ENCODE measurements at places on chromosomes 3 and 15. TPM values are rescaled to one million over a fixed set of nuclear protein-coding genes. Genes with fewer than 3 reads are reported as not detected.

DNA sequence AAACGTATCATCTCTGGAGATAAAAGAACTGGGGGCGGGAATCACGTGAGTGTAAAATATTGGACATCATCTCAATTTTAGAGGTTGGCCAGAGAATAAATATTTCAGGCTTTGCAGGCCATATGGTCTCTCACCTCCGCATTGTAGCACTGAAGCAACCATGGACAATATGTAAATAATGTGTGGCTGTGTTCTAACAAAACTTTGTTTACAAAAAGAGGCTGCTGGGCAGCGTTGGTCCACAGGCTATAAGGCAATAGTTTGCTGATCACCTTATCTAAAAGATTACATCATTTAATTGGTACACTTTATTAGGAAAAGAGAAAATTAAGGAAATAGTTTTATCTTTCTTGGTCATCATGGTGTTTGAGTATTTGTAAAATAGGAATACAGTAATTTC lies 22.5 kb upstream of the SHC4 start:
- DNase-seq: no peak

DNA sequence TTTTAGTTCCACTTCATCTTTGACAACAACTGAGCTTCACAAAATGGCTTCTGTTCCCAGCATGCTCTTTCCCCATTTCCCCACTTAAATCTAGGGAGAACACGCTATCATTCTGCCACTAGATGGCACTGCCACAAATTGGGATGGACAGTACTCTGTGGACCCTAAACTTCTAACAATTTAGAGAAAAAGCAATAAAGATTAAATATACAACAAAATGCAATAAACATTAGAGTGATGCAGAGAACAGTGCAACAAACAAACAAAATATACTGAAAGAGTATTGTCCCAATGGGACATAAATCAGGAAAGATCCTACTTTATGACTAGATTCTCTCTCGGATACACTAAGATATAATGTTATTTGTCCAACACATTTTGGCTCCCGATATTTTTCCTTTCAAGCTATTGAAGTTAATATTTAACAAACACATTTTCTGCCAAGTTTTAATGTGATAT lies 169.7 kb upstream of the TMCO5A start:
- DNase-seq: peak; percentile 56

DNA sequence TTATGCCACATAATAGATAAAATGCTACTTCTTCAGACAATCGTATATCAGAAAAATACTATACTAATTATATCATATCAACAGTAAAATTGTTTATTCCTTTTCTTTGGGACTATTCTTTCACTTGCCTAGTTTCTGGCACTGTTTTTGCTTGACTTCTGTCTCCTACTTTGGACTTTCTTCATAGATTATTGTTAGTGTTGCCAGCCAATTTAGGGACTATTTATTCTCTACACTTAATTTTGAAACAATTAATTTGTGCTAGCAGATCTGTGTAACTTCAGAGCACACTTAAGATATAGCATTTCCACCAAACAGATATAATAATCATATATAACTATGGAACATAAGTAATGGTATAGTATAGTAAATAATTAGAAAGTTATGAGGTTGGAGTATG lies 305.6 kb downstream of the CADM2 start:
- DNase-seq: no peak

GRCh38 chr15:89345248-89345647 lies 10.6 kb upstream of the POLG start:
- DNase-seq: no peak

- DNase-seq: no peak
Measured at GRCh38 chr15:31606194-31606669, 279.6 kb downstream of the KLF13 start.

- no peak for DNase-seq
Measured at GRCh38 chr3:150090877-150091276, 120.2 kb upstream of the PFN2 start.

- DNase-seq: no peak
Measured at GRCh38 chr3:9777694-9778021, 7.9 kb upstream of the CAMK1 start.

- no peak for DNase-seq
Measured at GRCh38 chr3:129614435-129614834, 8.0 kb upstream of the PLXND1 start.

- peak; percentile 3 for DNase-seq
Measured at GRCh38 chr3:57646723-57647122, 46.2 kb downstream of the DENND6A start.

GRCh38 chr3:182357928-182358327 lies 435.4 kb upstream of the ATP11B start:
- DNase-seq: no peak

DNA sequence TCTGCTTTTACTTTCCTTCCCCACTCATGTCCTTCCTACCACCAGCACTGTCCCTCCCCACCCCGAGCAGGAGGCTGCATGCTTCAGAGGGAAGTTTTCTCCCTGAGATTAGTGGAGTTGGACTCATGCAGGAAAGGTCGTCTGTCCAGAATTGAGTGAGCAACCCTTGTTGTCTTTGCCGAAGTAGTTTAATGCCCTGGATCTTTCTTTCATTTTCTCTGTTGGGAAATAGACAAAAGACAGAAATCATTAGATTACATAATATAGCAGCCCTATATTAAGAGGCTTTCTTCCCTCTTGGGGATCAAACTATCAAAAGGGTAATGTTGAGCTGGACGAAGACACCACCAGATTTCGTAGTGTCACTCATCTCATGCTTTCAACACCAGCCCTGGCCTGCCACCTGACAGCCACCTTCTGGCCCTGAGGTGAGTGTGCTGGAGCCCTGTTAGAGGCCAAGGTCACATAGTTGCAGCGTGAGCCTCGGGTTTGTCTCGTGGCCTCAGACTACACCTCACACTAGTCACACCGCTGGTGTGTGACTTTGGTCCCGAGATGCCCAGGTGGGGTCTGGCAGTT lies 231.0 kb downstream of the ITPR1 start:
- DNase-seq: no peak

DNA sequence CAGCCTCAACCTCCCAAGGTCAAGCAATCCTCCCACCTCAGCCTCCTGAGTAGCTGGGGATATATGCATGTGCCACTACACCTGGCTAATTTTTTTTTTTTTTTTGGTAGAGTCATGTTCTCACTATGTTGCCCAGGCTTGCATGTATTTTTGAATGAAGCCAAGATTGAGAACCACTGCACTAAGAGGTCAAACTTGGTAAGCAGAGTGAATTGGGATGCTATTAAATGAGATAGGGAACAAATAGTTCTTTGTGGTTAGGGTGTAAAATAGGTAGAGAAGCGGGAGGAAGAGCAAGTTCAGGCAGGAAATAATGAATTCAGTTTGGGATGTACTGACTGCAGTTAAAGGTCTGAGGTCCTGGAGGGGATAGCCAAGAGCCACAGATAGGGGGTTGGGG lies 39.9 kb upstream of the PIAS1 start:
- no peak for DNase-seq

DNA sequence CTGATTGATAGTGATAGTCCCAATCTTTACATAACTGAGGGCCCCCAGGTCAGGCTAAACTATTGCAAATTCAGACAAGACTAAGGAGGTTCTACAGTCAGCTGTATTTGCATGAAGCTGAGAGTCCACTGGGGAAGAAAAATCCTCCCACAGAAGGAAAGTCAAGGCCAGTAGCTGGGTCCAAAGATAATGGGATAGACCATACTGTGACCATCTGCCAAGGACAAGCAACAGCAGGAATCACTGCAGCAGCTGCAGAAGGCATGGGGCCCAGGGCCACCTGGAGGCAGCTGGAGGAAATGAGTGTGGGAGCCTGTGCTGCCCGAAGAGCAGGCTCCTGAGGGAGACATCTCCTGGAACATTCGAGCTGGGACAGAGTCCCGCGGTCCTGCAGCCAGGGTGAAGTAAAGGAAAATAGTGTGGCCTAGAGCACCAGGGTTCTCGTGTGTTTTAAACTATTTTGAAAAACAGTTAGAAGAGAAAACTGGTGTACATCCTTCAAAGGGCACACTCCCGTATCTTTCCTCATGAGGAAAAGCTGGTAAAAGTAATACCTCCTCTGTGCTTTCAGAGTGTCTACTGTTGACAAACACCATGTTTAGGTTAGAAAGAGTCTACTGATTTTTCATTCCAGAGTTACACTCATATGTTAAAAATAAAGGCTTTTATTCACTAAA lies 13.2 kb upstream of the TMEM212 start:
- no peak for DNase-seq

GRCh38 chr15:47652844-47653243 lies 64.5 kb upstream of the SEMA6D start:
- no peak for DNase-seq

- DNase-seq: no peak
Measured at GRCh38 chr15:49462232-49462844, 39.3 kb downstream of the FGF7 start.

DNA sequence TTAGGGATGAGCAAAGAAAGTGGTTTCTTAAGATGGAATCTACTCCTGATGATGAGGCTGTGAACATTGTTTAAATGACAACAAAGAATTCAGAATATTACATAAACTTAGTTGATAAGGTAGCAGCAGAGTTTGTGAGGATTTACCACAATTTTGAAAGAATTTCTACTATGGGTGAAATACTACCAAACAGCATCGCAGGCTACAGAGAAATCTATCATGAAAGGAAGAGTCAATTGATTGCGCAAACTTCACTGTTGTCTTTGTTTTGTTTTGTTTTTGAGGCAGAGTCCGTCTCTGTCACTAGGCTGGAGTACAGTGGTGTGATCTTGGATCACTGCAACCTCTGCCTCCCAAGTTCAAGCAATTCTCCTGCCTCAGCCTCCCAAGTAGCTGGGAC lies 107.4 kb upstream of the SLC6A6 start:
- no peak for DNase-seq

DNA sequence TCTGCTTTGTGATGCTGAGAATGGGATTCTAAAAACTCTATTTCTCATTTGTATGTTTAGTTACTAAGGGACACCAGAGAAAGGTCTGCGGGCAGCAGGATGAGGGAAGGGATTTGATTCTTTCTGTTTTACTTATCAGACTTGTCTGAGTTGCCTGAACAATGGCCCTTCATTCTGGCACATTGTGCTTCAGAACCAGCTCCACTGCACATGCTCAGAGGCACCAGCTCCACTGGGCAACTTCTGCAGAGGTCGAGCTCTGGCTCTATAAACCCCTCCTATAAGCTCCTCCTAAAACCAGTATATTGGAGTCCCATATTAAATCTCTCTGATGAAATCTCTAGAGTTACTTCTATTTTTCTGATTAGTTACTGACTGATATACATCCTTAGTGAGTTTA lies 453.2 kb upstream of the CDIN1 start:
- DNase-seq: no peak

GRCh38 chr3:154095832-154096421 lies 25.3 kb upstream of the ARHGEF26 start:
- peak; percentile 12 for DNase-seq

GRCh38 chr15:79539401-79539800 lies 107.3 kb downstream of the MINAR1 start:
- DNase-seq: no peak

GRCh38 chr15:40930430-40931299 lies 1.5 kb downstream of the DLL4 start:
- DNase-seq: peak; percentile 70

DNA sequence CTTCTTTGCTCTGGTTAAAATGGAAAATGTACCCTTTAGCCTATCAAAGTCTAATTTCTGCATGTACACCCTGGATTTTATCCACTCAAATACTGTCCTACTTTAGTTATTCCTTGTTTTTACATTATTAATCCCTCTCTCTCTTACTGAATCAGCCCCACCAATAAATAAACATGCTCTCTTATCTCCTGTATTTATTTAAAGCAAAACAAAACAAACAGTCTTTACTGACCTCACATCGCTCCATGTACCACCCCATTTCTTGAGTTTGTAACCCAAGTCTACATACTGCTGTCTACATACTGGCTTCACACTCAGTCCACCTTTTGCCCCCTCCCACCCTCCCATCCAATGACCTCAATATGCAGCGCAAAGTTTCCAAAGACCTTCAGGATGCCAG lies 113.3 kb upstream of the RORA start:
- no peak for DNase-seq

DNA sequence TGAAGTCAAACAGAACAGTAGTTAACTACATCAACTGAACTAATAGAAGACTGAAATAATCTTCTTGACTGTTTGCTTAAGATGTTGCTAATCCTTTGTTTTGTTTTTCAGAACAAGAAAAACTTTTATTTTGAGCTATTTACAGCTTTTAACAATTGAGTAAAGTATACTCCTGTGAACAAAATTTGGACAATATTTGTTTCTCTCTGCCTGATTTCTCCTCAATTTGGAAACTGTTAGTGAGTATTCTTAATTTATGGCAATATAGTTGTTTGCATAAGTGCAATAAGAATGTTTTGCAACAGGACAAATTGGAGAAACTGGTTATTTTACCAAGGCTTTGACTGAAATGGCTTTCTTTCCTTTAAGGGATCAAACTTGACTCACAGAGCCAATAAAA lies 36.5 kb upstream of the ENTPD3 start:
- no peak for DNase-seq

CCDC191 gene
- 4.1 TPM for total RNA-seq

HTR3E gene
- not detected for total RNA-seq

SI gene
- not detected for total RNA-seq

GOLGA8O gene
- total RNA-seq: 0.49 TPM

GOLGA8T gene
- total RNA-seq: not detected

WDR93 gene
- 0.42 TPM for total RNA-seq

A4GNT gene
- not detected for total RNA-seq
